ENCODE measurements at places on chromosomes 12 and 14.

GRCh38 chr14:105292826-105293711, 7.7 kb downstream of the BRF1 start:
- DNase-seq: no peak

DNA sequence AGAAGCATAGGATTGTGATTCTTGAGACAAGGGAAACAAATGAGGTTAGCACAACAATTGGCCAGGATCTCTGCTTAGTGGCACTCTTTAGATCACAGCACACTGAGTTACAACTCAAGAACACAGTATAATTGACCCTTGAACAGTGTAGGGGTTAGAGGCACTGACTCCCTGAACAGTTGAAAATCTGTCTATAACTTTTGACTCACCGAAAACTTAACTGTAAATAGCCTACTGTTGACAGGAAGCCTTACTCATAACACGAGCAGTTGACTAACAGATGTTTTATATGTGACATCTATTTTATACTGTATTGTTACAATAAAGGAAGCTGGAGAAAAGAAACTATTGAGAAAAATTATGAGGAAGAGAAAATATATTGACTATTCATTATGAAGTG, 296.1 kb downstream of the RERGL start:
- no peak for DNase-seq

DNA sequence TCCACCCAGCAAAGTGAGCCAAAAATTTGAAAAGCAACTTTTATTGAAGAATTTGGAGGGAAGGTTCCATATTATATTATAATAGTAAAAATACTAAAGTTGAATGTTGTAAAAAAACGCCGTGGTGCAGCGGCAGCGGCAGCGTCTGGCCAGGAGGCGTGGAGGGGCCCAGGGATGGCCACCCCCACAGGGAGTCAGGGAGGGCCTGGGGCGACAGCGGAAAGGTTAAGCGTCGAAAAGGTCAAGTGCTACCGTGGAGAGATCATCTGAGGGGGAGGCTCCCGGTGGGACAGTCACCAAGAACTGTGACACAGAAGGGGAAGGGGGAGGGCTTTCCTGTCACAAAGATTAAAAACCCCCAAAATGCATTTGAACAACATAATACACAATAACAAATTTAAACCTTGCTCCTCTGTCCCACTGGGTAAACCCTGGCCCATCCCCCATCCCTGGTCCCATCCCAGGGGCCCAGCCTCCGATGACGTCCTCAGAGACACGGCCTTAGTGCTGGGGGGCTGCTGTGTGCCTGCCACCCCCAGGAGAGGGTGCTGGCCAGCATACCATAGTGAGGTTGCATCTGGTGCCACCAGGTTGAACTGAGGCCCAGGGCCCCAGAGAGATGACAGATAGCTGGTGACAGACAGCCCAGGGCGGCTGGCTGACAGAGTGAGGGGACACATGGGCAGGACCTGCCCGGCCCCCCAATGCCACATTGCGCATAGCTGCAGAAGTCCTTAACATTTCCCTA, 16.6 kb downstream of the SIVA1 start:
- no peak for DNase-seq

- peak; percentile 62 for DNase-seq
Observed at GRCh38 chr12:30515351-30515750, 180.3 kb downstream of the IPO8 start.

- DNase-seq: no peak
Observed at GRCh38 chr12:128137140-128137539, 129.8 kb upstream of the TMEM132C start.

GRCh38 chr14:95091581-95091980, 65.7 kb downstream of the DICER1 start:
- no peak for DNase-seq

GRCh38 chr14:31228533-31228932, 20.9 kb upstream of the HECTD1 start:
- no peak for DNase-seq

Measured in GM23338 (cell line).